Stimulated activated CD4-positive, alpha-beta T cell treated with anti-CD3 and anti-CD28 coated beads, Interleukin-4, amount 100 ng/mL, for 48 hours (primary cell): ENCODE measurements at places on chromosomes 11 and 22.

DNA sequence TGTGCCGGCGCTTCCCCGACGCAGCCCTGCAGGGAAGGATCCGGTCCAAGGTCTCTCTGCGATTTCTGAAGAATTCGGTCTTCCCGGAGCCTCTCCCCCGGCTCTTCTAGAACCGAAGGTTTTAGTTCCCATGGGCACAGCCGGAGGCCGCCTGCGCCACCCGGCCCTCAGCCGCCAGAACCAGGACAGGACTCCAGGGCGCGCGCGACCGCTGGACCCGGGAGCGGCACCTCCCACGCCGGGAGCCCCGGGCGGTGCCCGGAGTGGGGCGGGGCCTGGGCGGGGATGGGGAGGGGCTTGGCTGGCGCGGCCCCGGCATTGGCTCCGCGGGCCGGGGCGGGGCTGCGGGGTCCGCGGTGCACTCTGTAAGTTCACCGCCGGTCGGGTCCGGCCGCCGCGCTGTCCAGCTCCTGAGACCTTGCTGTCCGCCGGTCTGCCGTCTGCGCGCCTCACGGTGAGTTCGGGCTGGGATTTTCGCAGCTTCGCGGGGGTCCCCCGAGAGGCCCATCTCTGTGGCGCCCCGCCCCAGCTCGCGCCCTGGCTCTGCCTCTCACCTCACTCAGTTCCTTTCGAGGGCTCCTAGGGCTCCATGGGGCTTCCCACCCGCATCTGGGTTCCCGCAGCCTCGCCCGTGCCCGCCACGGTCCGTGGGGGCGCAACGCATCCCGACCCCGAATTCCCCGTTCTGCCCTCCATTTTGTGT lies at the start of gene CDC42EP2:
CDC42EP2 (plus strand) TSS at position 366 of the 703 bp plus-strand sequence. CDS start 6,033 bp downstream, outside the sequence.
- DNase-seq: peak; percentile 71

DNA sequence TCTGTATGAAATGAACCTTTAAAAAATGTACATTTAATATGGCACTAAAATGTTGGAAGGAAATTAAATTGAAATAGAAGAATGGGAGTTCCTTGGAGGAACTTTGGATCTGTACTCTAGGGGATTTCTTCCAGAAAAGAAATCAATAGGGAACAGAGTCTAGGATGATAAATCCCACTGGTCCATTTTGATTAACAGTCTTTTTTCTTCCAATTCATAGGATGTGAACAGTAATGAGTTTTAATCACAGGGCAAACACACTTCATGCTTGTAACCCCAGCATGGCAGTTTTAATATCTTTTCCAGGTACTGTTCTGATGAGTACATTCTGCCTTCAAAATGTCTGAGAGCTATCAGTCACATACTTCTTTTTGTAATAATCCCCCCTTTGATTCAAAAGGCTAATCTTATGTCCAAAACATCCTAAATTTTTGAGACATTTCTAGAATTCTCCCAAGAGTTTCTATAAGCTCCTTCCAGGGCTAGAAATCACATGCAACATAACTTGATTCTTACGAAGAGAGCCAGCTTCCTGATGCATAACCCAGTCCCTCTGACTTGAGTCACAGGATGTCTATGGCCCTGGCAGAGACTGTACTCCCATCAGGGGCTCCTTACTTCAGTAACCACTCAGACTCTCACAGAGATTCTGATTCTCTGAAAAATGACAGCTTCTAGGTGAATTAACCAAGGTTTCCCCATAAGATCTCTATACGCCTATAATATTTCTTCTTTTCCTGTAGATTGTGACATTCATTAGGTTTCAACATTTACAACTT lies 112.9 kb downstream of the SLC36A4 start:
- DNase-seq: no peak

DNA sequence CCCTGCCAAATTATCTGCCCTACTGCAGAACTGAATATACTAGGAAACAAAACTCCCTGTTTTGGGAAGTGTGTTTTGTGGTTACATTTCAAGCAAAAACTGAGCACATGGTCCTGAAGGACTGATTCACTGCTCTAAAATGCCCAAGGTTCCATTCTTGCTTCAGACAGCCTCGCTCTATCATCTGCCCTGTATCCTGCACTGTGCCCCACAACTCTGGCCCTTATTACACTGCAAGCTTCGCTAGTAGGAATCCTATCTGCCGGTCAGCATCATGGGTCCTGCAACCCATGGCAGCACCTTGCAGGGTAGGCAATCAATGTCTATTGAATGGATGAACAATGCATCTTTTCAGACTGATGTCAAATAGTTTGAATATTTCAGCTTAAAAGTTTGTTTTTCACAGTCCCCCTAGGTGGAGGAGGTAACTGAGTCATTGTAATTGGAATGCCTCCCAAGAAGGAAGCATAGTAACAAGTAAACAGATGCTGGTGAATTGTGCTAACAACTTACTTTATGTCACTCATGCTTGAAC lies 21.3 kb downstream of the LAYN start:
- no peak for DNase-seq

- DNase-seq: no peak
These were observed 57.9 kb downstream of the NF2 start for GRCh38 chr22:29661336-29661735.

DNA sequence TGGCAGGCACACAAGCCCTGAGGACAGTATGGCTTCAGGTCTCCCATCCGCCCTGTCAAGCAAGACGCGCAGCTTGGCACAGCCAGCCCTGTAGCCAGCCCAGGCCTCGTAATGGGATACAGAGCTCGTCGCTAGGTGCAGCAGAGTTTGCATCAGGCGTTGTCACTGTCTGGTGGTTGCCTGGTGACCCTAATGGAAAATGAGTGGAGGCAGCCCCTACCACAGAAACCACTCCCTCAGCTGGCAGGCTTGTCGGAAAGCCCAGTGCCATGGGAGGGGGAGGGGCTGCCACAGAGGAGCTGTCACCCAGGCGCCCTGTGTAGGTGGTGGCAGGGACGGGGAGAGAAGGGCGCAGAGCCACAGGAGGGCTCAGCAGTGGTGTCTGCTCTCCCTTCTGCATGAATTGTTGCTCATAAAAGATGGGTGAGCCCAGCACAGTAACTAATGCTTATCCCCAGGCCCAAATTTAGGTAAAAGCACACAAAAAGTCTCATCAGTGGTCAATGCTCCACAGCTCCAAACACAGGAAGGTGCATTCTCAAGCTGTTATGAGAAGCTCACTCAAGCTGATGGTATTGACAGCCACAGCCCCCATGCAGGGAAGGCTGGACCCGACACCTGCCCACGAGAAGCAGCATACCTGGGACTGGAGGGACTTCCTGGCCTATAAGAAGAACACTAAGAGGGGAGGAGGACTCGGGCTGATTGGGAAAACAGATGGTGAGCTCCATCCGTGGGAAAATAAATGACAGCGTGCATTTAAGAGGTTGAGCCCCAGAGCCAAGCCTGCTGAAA lies 164.6 kb downstream of the ETS1 start:
- DNase-seq: peak; percentile 87
